NCI-H1092 treated with DMSO at 0.1 percent for 48 hours (cell line): ENCODE measurements at places on chromosomes 16 and 17.
A peak's percentile ranks its signal among the peaks of the same experiment; 100 is the strongest.

GRCh38 chr17:62981933-62982332, 15.9 kb downstream of the TANC2 start:
- DNase-seq = no peak

GRCh38 chr16:23902748-23903414, 67.1 kb downstream of the PRKCB start:
- DNase-seq = no peak

GRCh38 chr17:21129023-21129681, 2.4 kb downstream of the DHRS7B start:
- no peak for DNase-seq

DNA sequence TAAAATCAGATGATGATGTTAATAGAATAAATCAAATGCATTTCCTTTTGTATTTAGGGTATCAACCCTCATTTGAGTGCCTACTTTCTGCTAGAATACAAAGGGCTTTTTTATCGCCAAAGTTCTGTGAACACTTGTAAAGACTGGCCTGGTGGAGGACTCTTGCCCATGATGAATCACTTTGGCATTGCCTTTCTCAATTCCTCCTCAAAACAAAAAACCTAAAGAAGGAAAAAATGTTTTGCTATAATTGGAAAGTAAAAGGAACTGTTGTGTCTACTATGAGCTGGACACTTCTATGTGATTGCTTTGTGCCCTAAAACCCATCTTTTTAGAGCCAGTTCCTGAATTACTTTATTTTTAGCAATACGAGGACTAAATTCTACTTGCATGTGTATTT, 13.0 kb upstream of the DHRS11 start:
- no peak for DNase-seq

DNA sequence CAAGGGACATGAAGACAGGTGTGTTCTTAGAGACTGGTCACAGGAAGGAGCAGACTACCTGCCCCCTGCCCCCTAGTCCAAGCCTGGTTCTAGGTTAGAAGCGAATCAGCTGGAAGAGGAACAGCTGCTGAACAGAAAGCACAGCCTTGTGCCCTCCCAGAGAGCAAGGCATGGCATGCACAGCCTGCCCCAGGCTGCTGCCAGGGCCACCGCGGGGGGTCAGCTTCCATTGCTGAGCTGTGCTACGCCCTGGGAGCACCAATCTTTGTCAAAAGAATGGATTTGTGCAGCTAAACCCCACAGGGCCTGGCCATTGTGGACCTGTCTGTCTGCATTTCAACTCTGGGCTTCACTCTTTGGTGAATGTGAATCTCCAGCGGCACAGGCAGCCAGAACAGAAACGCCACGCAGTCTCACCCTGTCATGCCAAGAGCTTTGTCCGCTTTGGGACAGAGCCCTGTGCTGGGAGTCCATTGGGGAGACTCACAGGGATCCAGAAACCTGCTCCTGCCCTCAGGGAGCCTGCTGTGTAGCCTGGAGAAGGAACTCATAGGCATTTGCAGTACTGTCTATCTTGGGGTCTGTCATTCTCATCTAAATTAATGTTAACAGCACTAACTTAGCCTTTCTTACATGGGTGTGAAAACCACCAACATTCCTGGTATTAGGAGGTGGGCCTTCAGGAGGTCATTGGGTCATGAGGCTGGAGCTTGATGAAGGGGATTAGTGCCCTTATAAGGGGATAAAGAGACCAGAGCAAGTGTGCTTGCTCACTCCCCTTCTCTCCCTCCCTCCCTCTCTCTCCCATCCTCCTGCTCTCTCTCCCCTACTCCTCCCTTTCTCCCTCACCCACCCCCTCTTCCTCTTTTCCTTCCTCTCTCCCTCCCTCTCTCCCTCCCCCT, 25.6 kb upstream of the CDRT4 start:
- no peak for DNase-seq

- DNase-seq = peak; percentile 34
Observed at GRCh38 chr17:58710948-58711552, 18.6 kb downstream of the RAD51C start.

- no peak for DNase-seq
Observed at GRCh38 chr17:57422574-57423164, 166.3 kb downstream of the MSI2 start.
